ENCODE measurements at places on chromosomes 6 and 20.
A peak's percentile ranks its signal among the peaks of the same experiment; 100 is the strongest.

GRCh38 chr6:347232-347631 lies 44.3 kb upstream of the IRF4 start:
- no peak for DNase-seq

- DNase-seq, result peak; percentile 55
Observed at GRCh38 chr6:3797231-3798054, 45.9 kb upstream of the PXDC1 start.

GRCh38 chr6:47650553-47651432 lies 47.6 kb upstream of the ADGRF4 start:
- DNase-seq, result no peak

- peak; percentile 85 for DNase-seq
Observed at GRCh38 chr20:36153736-36154699, 522 bp upstream of the EPB41L1 start.

- no peak for DNase-seq
Observed at GRCh38 chr6:105648276-105648675, 245.4 kb upstream of the PREP start.

- DNase-seq, result no peak
Observed at GRCh38 chr6:142289687-142290086, 12.1 kb upstream of the ADGRG6 start.

GRCh38 chr20:59144179-59144830 lies 19.3 kb upstream of the ZNF831 start:
- DNase-seq, result no peak

GRCh38 chr6:107753778-107754177 lies 70.3 kb downstream of the SCML4 start:
- no peak for DNase-seq

GRCh38 chr6:168575346-168576098 lies 134.5 kb downstream of the SMOC2 start:
- DNase-seq, result no peak

DNA sequence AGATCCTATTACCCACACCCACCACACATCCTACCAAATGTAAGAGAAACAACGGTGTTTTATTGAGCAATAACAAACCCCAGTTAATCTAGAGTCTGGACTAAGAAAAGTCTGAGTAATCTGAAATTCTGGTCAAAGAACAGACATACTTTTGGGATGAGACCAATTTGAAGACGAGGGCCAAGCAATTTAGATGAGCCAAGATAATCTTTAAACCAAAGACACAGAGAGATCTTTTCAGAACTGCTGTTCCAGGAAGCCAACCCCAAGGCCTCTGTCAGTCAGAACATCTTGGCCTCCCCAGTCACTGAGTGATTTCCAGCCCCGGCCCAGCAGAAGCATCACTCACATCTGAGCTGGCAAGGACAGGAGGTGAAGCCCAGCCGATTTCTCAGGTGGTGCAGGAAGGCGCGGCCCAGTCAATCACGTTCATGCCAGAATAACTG lies 118.5 kb upstream of the SYNDIG1 start:
- DNase-seq, result no peak

DNA sequence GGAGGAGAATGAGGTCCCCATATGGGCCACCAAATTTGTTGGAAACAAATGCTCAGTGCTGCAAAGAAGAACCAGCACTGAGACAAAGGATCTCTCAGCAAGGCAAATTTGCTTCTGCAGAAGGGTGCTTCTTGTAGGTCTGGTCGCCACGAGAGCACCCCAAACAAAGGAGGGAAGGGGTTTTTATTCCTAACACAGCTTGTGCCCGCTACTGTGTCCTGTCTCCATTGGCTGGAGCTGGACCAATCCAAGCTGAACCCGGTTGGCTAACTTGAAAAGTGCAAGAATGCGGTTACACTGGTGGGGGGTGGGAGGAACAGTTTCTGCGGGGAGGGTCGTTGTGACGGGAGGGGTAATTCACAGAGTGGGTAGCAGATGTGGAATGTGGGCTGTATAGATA lies 54.1 kb upstream of the TULP1 start:
- no peak for DNase-seq

- DNase-seq, result peak; percentile 84
Observed at GRCh38 chr20:63574156-63574828, at the start of gene HELZ2. Gene HELZ2 (minus strand): TSS chr20:63574239. CDS start chr20:63572385, 1,854 bp downstream.

DNA sequence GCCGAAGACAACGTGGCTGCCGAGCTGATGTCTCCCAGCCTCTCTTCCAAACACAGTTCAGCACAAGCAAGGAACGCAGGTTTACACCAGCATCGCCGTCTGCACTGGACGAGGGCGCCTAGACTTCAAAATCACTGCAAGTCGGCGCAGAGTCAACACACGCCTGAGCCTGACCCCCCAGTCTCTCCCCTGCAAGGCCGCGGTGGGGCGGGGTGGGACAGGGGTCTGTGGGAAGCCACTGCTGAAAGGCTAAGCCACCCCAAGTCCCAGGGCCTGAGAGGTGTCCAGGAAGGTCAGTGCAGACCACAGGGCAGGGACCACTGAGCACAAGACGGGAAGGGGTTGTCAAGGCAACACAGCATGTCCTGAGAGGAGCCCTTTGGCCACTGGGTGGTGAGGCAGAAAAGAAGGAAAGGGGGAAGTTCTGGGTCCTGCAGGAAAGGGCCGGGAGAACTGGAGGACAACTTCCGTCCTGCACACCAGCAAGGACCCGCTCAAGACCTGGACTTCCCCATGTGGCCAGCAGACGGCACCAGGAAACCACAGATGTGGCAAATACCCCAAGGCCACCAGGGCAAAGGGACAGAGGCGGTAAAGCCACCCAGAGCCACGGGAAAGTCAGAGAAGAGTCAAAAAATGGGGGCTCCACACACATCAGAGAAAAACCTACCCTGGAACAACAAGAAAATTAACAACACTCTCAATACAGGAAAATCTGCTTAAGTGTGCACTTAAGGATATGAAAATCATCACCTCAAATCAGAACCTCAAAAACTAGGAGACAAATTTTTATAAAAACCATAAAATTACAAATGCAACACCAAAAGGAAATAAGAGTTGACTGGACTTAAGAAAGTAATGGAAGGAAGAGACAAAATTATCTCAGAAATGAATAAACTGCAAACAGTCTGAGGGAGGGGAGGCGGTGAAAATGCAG lies 84.8 kb downstream of the TAF4 start:
- peak; percentile 25 for DNase-seq

DNA sequence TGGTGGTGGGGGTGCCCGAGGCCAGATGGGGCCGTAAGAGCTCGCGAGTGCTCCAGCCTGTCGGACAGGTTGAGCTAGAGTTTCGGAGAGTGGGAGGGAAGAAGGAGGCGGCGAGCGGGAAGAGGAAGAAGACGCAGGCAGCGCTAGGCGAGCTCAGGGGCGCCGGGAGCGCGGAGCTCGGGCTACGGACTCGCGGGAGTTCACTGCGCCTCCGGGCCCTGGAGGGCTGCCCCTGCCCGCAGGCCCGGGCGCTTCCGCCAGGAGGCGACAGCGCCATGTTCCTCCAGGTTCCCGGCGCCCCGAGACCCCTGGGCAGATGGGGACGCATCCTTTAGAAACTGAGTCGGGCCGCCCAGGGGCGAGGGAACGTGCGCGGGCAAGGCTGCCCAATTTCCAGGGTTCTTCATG lies 984 bp downstream of the TFAP2C start:
- peak; percentile 93 for DNase-seq

- no peak for DNase-seq
Observed at GRCh38 chr20:17663040-17663399, 19.0 kb downstream of the RRBP1 start.

DNA sequence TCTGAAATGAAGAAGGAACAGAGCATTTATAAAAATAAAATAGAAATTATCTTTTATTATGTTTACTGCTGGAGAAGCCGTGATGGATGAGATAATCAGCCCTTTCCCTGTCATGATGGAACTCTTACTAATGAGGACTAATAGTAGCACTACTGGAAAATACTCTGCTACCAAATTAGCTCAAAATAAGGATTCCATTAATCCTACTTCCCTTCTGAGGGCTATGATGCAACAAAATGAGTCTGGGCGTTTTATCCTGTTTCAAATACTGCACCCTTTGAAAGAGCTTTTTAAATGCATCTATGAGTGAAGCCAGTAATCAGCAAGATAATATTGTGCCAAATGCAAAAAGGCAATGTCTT lies 59.3 kb upstream of the CARMIL1 start:
- no peak for DNase-seq

- no peak for DNase-seq
Observed at GRCh38 chr20:10793766-10794165, 120.0 kb upstream of the JAG1 start.

GRCh38 chr6:168196385-168196860 lies 117.4 kb upstream of the FRMD1 start:
- no peak for DNase-seq

- no peak for DNase-seq
Observed at GRCh38 chr6:129659590-129660345, 50.2 kb downstream of the ARHGAP18 start.

GRCh38 chr6:139977887-139978332 lies 603.5 kb upstream of the CITED2 start:
- no peak for DNase-seq

DNA sequence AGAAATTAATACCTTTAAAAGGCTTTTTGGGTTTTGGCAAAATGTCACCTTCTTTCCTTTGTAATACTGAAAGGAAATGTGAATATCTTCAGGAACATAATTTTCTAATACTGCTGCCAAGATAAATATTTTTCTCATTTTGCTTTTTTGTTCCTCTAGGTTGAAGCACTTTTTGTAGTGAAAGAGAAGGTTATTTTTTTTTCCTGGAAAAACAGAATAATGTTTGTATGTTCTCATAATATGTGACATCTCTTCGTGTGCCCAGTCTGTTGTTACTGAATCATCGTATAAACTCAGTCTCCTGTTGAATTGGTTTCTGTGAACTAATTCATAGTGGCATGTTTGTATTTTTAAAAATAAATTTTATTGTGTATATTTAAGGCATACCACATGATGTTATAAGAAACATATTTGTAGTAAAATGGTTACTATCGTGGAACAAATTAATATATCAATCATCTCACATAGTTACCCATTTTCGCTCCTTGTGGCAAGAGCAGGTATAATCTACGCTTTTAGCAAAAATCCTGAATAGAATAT lies 74.4 kb downstream of the SH3BGRL2 start:
- no peak for DNase-seq

DNA sequence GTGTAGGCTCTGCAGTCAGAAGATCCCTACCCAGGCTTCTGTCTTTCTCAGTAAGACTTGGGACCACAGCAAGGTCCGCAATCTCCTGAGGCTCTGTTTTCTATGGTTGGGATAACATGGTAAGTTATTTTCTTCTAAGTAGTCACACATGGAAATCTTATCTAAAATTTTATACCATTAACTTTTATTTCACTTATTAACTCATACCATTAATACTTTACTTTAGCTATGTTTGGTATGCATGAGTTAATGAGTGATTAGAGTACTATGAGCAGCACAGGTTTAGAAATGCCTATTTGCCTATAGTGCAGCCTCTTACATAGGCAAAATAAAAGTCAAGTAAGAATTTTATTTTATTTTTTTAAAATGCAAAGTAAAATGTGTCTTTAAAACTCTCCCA lies 27.2 kb downstream of the GINM1 start:
- DNase-seq, result no peak

DNA sequence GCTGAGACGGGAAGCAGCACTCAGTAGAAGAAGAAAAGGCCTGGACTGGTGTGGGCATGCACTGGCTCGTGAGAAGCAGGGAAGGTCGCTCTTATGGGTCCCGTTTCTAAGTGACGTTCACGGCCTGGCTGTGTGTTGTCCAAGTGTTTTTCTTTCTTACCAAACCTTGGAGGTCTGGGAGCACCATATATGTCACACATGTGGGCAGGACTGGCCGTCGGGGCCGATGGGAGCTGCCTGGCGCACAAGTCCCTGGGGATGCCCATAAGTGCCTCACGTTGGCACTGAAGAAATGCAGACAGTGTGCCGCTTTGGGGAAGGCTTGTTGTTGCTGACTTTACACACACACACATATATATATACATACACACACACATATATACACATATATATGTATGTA lies 86.0 kb upstream of the DUSP22 start:
- DNase-seq, result no peak

- peak; percentile 10 for DNase-seq
Observed at GRCh38 chr6:66926060-66926459, 1219.0 kb upstream of the EYS start.

DNA sequence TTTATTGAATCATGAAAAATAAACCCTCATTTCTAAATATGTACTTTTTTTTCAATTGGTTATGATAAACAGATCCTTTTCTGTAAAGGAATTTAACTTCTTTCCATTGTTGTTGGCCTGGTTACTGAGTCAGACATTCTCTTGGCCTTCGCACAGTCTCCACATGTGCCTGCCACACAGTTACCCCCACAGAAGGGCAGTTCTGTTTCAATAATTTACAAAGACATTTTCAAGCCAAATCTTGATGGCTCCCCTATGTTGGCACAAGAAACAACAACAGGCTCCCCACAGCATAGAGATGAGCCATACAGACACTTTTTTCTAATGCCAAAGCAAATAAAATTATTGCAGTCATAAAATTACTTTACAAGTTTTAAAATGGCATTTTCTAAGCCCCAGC lies 55.6 kb upstream of the BEND6 start:
- no peak for DNase-seq

GRCh38 chr6:166957805-166958076 lies 1.4 kb upstream of the RNASET2 start:
- DNase-seq, result no peak

DNA sequence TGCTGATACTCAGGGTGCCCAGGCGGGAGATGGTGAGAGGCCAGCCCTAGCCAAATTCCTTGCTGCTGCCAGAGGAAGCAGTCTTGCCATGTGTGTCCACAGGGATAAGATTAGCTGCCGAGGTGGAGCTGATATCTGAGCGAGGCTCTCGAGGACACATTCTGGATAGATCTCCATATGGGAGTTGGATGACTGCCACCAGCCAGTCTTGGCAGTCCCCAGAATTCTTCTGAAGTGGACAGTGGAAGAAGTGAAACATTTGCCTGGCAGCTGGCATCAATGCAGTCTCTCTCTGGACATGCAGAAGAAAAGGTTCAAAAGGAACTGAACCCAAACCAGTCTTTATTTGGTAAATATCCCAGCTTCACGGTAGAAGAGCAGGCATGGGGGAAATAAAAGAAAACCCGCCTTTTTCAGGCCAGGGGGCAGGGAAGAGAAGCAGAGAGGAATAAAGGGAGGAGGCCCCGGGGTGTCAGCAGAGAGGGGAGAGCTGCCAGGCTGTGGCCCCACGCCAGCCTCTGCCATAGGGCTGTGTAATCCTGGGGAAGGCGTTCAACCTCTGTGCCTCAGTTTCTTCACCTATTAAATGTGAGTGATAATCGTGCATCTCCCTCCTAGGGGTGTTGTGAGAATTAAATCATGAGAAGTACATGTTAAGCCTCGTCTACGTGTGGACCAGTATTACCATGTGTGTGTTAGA lies 3.7 kb upstream of the FUCA2 start:
- no peak for DNase-seq

DNA sequence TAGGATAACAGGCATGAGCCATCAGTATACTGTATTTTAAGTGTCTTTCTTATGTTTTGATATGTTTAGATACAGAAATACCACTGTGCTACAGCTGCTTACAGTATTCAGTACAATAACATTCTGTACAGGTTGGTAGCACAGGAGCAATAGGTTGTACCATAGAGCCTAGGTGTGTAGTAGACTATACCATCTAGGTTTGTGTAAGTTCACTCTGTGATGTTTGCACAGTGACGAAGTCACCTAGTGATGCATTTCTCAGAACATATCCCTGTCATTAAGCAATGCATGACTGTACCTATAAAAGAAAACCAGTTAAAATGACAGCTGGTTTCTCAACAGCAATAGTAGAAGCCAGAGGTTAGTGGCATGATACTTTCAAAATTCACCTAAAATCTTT lies 3.0 kb upstream of the ZBTB24 start:
- no peak for DNase-seq
